ENCODE measurements at places on chromosomes 11 and 22. TPM values are rescaled to one million over a fixed set of nuclear protein-coding genes. Genes with fewer than 3 reads are reported as not detected.

DNA sequence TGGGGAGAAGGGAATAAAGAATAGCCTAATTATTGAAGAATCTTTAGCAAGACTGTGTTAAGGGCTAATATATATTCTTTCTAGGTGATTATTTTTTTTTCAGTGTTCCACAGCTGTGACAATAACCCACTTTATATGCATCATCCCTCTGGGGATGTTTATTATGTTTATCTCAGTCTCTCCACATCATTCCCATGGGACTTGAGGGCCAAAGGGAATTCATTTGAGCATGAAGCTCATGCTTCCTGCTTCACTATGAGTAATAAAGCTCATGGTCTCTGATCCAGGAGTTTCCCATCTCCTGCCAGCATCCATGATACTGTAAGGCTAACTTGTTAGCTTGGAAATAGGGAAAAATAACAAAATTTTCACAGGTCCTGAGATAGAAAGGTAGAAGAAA, 1888.4 kb downstream of the LRRC4C start:
- H3K36me3 ChIP-seq, result no peaks in the 10 kb centered on the region
- no peak overlapping the region for H3K27ac ChIP-seq
- no peaks in the 10 kb centered on the region for H3K27me3 ChIP-seq
- no peak for DNase-seq
- no peak overlapping the region for H3K4me3 ChIP-seq
- H3K4me1 ChIP-seq, result no peaks in the 10 kb centered on the region

DNA sequence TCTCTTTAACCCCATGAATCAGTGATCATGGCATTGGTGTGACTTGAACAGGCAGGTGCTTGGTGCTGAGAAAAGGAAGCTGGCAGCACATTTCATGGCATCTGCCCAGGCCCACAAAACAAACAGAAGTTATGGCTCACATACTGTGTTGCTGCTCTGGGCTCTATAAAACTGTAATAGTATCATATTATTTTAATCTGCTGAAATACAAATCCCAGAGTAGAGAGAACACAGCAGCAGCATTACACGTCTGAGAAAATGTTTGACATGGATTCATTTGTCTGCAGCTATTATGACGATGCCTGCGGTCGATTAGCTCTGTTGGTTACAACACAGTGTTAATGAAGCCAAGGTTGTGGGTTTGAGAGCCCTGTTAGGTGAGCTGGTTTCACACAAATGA, 80.8 kb downstream of the ALX4 start:
- H3K36me3 ChIP-seq, result no peaks in the 10 kb centered on the region
- no peaks in the 10 kb centered on the region for H3K27me3 ChIP-seq
- DNase-seq, result no peak
- H3K4me1 ChIP-seq, result no peaks in the 10 kb centered on the region

DNA sequence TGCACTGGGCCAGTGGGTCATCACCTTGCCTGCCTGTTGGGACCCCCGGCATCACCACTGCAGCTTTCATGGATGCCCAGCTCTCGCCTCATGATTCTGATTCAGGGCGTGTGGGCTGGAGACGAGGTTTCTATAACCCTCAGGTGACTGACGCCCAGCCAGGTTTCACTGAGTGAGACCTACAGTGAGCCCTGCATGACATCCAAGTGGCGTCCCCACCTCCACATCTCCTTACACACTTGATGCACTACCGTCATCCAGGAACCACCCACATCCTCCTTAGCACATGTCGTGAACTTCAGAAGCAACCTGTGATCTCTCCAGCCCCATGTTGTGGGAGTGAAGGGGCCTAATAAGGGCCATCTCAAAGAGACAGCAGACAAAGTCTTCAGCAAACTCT, 257.5 kb downstream of the CTTN start:
- no peak for DNase-seq
- H3K4me3 ChIP-seq, result no peak overlapping the region
- H3K36me3 ChIP-seq, result no peaks in the 10 kb centered on the region

- H3K4me3 ChIP-seq, result no peak overlapping the region
- H3K27ac ChIP-seq, result no peak overlapping the region
- H3K36me3 ChIP-seq, result no peaks in the 10 kb centered on the region
- H3K27me3 ChIP-seq, result no peaks in the 10 kb centered on the region
These were observed 2.0 kb upstream of the CDK2AP2 start for GRCh38 chr11:67510023-67510345.

- no peak overlapping the region for H3K4me3 ChIP-seq
- H3K27me3 ChIP-seq, result no peaks in the 10 kb centered on the region
- peaks cover 11% of the 10 kb centered on the region for H3K36me3 ChIP-seq
- DNase-seq, result no peak
- no peak overlapping the region for H3K27ac ChIP-seq
- H3K4me1 ChIP-seq, result peaks cover 28% of the 10 kb centered on the region
These were observed 2.9 kb upstream of the IL18BP start for GRCh38 chr11:71995726-71996291.

GRCh38 chr11:100706179-100706578, 19.1 kb downstream of the ARHGAP42 start:
- H3K27ac ChIP-seq, result no peak overlapping the region
- H3K4me1 ChIP-seq, result no peaks in the 10 kb centered on the region
- no peaks in the 10 kb centered on the region for H3K27me3 ChIP-seq
- no peaks in the 10 kb centered on the region for H3K36me3 ChIP-seq
- H3K4me3 ChIP-seq, result no peak overlapping the region
- DNase-seq, result no peak

DNA sequence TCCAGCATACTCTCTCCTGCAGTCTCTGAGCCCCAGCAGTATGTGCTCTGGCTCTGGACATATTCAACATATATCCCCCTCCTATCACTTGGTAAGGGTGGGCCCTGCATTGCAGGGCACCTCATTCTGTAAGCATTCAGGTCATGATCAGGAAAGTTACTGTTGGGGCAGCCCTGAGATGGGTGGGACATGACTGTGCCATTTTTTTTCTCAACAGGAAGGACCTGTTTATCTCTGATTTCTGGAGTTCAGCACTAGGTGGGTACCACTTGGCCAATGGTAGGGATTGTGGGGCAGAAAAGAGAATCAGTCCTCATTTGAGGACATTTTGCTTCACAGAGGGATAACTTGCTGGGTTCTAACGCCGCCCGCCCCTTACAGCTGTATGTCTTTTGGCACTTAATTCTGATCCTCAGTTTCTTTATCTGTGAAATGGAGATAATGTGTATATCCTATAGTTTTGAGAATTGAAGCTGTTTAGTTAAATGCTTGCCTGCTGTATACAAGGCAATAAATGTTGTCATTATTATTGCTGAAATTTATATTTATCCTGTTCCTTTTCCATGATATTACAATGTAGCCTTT, 2.2 kb downstream of the SRRD start:
- H3K36me3 ChIP-seq, result peaks cover 41% of the 10 kb centered on the region
- H3K4me1 ChIP-seq, result peaks cover 46% of the 10 kb centered on the region
- no peak for DNase-seq
- no peak overlapping the region for H3K4me3 ChIP-seq
- no peak overlapping the region for H3K27ac ChIP-seq

GRCh38 chr11:84747871-84748270, 879.3 kb downstream of the DLG2 start:
- no peaks in the 10 kb centered on the region for H3K4me1 ChIP-seq
- H3K27me3 ChIP-seq, result no peaks in the 10 kb centered on the region
- H3K36me3 ChIP-seq, result no peaks in the 10 kb centered on the region
- no peak for DNase-seq
- H3K27ac ChIP-seq, result no peak overlapping the region

DNA sequence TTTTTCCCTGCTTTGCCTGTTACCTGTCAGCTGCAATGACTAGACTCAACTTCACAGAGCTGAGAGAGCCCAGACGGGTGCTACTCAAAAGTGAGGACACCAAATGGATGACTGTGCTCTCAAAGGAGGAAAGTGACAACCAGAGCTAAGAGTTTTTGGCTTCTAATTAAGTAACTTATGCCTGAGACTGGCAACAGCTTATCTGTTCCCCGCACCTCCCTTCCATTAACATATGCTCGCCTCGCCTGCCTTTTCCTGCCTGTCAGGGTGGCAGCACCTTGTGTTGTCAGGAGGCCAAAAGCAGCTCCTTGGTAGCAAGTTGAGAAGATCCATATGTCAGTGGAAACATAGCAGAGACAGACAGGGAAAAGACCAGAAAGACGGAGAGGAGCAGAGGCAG, 573.9 kb upstream of the KIRREL3 start:
- H3K4me3 ChIP-seq, result no peak overlapping the region
- H3K36me3 ChIP-seq, result no peaks in the 10 kb centered on the region
- no peak overlapping the region for H3K27ac ChIP-seq
- no peaks in the 10 kb centered on the region for H3K4me1 ChIP-seq

DNA sequence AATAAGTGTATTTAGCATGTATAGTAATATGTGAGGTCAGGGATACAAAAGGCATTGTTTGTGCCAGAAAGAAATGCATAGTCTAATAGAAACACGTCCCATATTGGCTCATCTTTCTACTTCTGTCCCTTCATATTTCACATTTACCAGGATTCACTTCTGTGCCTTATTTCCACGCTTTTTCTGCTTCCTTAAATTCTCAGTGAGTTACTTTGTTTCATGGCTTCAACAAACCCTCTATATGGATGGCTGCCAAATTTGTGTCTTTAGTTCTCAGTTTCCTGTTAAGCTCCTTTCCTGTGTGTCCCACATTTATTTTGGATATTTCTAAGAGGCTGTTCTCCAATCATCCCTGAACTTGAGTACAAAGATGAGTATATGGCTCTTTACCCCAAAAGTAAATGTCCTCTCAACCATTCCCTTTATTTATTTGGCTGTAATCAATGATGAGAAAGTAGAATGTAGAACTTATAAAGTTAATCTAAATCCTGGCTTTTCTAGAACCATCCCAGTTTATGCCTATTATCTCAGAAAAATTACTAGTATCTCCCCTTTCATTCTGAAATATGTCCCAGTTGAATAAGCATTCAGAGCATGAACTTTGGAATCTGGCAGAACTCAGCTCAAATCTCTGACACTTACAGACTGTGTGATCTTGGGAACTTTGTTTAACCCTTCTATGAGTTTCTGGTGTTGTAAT, 23.5 kb downstream of the OR8B12 start:
- no peaks in the 10 kb centered on the region for H3K36me3 ChIP-seq
- H3K27me3 ChIP-seq, result no peaks in the 10 kb centered on the region
- H3K4me1 ChIP-seq, result no peaks in the 10 kb centered on the region
- H3K4me3 ChIP-seq, result no peak overlapping the region
- DNase-seq, result no peak

DNA sequence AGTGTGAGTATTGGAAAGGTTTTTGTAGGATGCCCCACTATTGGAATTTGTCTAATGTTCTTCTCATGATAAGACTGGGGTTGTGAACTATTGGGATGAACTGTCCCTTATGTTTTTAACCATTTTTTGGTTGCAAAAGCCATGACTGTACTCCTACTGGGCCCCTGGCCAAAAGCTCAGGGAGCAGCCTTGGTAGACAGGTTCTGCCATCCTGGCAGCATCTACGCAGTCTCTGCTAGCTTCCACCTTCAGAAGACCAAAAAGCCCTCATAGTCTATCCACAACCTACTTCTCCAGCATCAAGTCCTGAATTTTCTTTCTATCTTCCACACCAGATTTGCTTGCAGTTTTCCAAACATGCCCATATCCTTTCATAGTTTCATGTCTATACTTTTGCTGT, 211.8 kb downstream of the TENM4 start:
- DNase-seq, result no peak
- no peaks in the 10 kb centered on the region for H3K4me1 ChIP-seq
- H3K36me3 ChIP-seq, result no peaks in the 10 kb centered on the region
- H3K27ac ChIP-seq, result no peak overlapping the region
- no peak overlapping the region for H3K4me3 ChIP-seq

- H3K27me3 ChIP-seq, result no peaks in the 10 kb centered on the region
- H3K4me3 ChIP-seq, result no peak overlapping the region
- H3K36me3 ChIP-seq, result no peaks in the 10 kb centered on the region
- H3K4me1 ChIP-seq, result peaks cover 8% of the 10 kb centered on the region
- H3K27ac ChIP-seq, result no peak overlapping the region
These were observed 37.8 kb downstream of the PPFIBP2 start for GRCh38 chr11:7551571-7551970.

DNA sequence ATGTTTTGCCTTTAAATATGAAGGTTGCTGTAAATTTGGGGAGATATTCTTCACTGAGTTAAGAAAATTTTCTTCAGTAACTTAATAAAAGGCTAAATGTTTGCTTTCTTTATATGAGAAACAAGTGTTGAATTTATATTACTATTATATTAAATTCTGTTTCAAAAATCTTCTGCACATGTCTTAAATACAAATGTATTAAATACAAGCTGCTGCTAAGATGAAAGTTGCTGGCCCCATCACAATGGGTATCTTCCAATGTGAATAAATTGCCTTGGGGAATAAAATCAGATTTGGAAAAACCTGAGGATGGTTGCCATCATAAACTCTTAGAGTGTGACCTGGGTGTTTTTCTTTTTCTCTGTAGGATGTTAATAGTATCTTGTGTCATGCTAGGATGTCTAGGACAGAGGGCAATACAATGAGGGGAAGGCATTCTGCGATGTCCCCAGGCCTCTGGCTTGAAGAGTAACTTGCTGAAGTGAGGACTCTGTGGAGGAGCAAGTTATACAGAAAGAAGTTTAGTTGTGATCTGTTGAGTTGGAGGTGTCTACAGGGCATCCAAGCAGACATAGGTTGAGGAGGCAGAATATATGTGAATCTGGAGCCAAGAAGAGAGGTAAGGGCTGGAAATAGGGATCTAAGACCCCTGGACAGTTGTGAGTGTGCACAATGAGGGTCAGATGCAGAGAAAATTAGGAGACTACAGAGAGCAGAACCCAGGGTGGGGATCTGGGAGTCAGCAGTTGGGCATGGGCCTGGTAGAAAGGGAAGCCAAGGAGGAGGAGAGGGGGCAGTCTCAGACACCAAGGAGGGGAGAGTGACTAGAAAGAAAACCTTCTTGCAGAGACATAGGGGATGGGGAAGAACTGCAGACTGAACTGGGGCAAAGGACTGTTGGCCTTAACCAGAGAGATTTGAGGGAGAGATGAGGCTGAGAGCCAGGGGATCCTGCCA, 4.8 kb downstream of the IGLL5 start:
- no peaks in the 10 kb centered on the region for H3K36me3 ChIP-seq
- no peaks in the 10 kb centered on the region for H3K27me3 ChIP-seq
- no peak overlapping the region for H3K27ac ChIP-seq

Gene CDKN1C
- total RNA-seq, result 217 TPM

Gene PIK3IP1
- 49.1 TPM for total RNA-seq

Gene MMP8
- 0.23 TPM for total RNA-seq

Gene SLC37A2
- total RNA-seq, result 10.3 TPM

Data from esophagus muscularis mucosa (tissue), 4 donors.